ENCODE measurements at places on chromosomes 1 and 21.

DNA sequence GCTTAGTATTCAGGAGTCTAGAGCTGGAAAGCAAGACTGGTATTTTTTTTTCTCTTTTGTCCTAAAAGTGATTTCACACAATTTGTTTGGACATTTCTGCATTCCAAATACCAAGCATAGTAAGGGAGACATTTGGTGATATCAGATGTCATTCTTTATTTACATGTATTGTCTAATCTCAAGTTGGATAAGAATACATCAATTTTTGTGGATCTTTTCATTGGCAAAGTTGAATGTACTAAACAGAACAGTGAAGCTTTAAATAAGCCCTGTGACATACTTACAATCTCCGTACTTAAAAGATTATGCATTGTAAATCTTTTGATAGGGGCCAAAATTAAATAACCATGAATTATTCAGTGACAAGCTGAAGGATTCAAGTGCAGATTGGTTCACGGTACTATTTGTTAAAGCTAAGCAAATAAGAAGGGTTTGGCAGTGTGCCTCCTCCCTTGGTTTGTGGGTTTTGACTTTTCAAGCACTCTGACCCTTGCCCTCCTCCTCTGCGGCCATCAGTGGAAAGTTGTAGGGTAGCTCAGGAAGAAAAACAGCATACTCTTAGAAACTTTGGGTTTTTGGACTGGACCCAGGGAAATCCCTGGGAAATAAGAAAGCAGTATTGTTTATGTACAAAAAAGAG, 663.7 kb downstream of the ADGRL2 start:
- no peak for DNase-seq

GRCh38 chr1:219189952-219190351, 16.3 kb downstream of the LYPLAL1 start:
- DNase-seq: no peak

DNA sequence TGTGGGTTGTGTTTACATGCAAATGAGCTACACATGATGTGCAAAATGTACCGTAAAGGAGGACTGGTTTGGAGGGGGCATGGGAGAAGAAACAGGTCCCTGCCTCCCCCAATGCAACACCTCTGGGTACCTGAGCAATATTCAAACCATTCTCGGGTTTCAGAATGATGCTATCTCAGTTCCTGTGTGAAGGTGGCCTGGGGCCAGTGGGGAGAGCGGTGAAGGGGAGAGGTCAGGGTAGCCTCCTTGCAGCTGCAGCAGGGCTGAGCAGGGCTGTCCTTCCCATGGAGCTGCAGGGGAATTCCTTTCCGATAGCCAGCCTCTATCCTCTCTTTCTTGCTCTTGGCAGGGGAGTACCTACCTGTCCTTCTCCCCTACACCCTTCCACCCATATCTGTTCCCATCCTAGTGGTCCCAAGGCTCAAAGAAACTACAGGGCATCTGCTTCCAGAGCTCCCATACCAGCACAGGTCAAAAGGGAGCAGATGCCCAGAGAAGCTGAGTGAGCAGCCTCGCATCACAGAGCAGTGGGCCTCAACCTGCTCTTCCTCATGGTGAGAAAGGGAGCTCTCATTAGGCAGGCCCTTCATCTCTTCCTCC, 11.9 kb downstream of the MEF2D start:
- no peak for DNase-seq

- no peak for DNase-seq
Observed at GRCh38 chr1:172581779-172582178, 48.8 kb downstream of the SUCO start.

DNA sequence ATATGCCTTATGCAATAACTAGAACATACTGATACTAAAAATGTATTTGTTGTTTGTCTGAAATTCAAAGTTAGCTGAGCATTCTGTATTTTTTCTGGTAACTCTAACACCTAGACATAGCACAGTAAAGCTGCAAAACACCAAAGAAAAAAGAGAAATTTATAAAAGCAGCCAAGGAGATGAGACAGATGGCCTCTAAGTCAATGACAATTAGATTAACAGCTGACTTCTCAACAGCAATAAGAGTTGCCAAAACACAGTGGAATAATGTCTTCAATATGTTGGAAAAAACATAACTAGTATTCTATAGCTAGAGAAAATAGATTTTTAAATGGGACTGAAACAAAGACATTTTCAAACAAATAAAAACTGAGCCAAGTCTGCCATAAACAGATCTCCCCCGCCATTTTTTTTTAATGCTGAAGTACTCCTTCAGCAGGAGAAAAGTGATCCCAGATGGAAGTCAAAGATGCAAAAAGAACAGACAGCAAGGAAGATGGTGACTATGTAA, 81.3 kb downstream of the SYF2 start:
- DNase-seq: no peak

DNA sequence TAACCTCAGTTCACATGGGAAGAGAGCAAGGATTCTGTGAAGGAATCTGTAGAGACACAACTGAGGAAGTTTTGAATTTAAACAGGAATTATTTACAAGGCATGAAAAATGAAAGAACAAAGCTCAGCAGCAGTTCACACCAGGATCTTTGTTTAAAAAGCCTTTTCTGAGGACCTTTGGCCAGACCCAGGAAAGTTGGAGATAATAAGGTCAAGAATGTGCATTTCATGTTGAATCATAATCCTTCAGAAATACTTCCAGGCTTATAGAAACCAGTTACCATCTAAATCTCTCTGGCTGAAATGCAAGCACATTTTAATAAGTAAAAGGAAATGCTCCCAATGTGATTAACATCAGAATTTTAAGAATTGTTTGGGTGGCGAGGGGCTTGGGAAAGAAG, 2.7 kb downstream of the CLIC6 start:
- DNase-seq: no peak

- no peak for DNase-seq
Observed at GRCh38 chr1:206590025-206590758, 22.1 kb downstream of the EIF2D start.

DNA sequence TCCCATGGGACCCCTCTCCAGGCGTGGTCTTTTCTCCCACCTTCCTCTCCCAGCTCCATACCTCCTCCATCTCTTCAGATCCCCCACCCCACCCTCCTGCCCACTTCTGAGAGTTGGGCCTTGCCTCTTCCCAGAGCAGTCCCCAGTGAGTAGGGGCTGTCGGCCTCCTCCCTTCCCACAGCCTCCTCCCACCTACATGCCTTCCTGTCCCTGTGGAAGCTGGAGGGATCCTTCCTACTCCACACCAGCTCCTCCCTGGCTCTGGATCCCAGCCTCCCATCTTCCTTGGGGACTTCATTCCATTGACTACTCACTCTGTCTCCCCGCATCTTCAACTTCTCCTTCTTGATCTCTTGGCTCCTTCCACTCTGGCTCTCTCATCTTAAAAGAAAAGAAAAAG, 24.9 kb downstream of the KCNQ4 start:
- no peak for DNase-seq

GRCh38 chr1:207342332-207342731, 20.9 kb downstream of the CD55 start:
- DNase-seq: no peak

DNA sequence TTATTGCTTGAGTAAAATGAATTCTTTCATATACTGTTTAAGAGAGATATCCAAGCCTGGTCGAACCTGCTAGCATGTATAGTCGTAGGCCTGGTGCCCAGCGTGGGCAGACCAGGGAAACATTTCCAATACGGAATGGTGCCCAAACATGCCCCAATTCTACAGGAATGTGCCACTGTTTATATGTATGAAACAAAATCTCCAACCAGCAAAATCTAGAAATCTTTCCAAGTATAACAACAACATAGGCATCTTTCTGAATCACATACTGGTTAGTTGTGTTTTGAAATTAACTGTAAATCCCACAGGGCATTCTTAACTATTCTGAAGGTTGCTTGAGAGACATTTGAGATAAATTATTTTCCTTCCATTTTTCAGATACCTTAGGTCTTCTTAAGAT, 17.0 kb upstream of the ABCD3 start:
- no peak for DNase-seq

DNA sequence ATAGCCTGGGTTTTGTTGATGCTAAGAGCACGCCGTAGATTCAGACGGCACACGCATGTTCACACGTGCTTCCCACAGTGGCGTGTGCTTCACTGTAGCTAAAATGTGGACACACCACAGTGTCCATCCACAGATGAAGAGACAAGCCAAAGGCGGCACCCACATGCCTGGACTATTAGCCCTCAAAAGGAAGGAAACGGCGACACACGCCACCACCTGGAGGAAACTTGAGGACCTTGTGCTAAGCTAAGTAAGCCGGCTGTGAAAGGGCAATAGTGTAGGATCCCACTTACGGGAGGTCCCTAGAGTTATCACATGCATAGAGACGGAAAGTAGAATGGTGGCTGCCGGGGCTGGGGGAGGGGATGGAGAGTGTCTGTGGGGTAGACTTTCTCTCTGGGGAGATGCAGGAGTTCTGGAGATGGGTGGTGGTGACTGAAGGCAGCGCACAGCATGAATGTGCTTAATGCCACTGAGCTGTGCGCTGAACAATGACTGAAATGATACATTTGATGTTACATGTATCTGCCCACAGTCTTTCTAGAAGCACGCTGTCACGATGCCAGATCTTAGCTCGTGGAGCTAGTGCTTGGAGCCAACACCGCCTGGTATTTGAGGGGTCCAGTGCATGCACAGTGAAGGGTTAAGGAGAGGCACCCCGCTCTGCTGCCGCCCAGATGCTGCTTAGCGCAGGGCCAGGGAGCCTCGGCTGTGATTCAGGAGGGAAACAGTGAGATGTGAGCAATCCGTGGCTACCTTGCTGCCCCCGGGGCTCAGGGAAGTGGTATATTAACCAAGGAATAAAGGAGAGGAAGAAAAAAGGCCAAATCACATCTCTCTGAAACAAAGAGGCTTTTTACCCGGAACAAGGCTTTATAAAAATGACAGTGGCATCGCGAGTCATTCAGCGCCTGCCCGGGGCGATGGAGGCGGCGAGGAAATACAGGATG, 103.7 kb downstream of the PRDM16 start:
- no peak for DNase-seq

- peak; percentile 55 for DNase-seq
Observed at GRCh38 chr1:99707535-99708142, 58.8 kb downstream of the FRRS1 start.

DNA sequence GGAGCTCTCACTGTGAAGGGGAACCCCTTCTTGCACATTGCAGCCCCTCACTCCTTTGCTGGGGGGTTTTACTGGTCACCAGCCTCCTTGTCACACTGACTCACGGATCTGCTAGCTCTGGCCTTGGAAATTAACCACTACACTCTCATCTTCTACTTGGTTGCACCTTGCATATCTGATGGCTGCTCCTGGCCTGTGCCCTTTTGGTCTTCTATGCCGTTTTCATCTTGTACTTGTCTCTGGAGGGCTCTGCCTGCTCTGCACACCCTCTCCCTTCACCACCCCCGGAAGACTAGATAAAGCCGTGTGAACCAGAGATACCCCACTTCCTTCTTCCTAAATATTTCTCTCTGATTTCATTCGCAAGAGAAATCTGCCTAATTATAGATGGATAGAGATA, 44.6 kb downstream of the CD247 start:
- no peak for DNase-seq

DNA sequence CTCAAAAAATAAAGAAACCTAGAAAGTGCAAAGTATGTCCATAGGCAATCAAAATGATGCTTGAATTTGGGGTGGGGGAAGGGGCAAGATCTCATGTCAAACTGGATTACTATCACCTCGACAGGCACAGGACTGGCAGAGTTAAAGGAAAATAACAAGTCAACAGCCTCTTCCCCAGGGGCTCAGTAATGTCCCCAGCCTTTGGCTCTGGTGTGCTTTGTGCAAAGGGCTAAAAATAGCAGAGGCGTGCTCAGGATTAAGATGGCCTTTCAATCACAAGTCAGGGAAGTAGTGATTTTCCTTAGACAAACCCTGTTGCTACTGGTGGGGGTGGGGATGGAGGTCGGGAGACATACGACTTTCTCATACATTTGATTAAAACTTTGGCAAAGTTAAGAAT, 63.5 kb upstream of the OLIG2 start:
- no peak for DNase-seq

DNA sequence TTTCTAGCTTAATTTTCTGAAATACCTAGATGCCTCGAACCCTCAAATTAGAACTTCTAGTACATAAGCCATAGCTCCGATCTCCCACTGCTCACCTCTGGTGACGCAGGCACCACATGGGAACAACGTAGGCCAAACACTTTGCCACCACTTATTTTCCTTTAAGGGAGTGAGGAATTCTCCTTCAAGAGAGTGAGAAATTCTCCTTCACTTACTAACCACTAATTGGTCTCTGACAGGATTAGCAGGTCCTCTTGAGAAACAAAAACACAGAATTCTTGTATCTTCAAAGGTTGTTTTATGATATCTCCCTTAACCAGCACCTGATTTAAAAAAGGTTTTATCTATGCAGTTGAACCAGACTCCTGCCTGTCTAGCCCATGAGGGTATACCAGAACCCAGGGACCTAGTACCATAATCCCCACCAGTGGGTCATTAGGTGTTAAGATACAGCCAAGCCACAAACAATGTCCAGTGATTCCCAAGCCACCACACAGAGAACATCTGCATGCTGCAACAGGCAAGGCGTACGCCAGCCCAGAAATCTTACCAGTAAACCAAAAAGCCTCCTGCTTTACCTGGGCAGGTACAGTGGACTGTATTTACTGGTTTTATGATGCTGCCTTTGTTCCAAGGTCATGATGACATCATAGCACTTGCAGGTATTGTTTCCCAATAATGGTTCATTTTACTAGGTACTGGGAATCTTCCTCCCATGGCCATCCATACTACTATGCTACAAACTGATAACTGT, 20.3 kb upstream of the CXADR start:
- no peak for DNase-seq

- DNase-seq: no peak
Observed at GRCh38 chr1:211525101-211525676, 33.2 kb upstream of the RD3 start.

DNA sequence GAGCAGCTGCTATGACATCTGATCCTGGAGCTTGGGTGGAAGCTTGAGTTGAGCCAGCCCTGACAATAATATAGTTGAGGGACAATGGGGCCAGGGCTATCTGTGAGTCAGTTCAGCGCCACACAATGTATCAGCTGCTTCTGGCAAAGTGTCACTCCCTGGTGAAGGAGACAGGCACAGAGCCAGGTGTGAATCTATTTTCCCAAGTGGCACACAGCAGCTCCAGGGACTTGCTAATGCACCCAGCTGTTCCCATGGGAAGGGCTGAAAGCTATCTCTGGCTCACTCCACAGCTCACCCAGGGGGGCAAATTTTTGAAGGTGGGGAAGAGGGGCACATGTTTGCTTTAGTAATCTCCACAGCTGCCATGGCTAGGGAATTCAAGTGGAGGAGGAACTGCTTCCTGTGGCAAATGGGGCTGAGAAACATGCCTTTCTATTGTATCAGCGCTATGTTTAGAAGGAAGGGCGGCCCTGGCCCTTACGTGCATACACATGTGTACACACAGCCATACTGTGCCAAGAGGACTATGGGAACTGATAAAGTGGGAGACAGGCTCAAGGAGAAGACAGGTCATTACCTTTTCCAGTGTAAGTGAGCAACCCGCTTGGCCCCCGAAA, 2.2 kb downstream of the CYB5R1 start:
- no peak for DNase-seq

GRCh38 chr1:2598329-2598931, 11.9 kb downstream of the PRXL2B start:
- no peak for DNase-seq

GRCh38 chr1:66439031-66439740, 94.8 kb upstream of the SGIP1 start:
- no peak for DNase-seq

- DNase-seq: no peak
Observed at GRCh38 chr1:13697738-13698137, 2.2 kb upstream of the PRDM2 start.

- DNase-seq: no peak
Observed at GRCh38 chr1:63886340-63886739, 112.5 kb downstream of the ROR1 start.

GRCh38 chr1:40901886-40902852, 40.0 kb upstream of the CITED4 start:
- DNase-seq: no peak
